HFFc6 (cell line): ENCODE measurements at places on chromosomes 3 and 15. TPM values are rescaled to one million over a fixed set of nuclear protein-coding genes. Genes with fewer than 3 reads are reported as not detected.

GRCh38 chr3:148924562-148924961 is 59.5 kb downstream of the CPA3 start:
- no peaks in the 10 kb centered on the region; the same call in 1 of the 2 replicates for H3K27me3 ChIP-seq
- peaks cover 16% of the 10 kb centered on the region for H3K4me1 ChIP-seq
- peak overlapping the region; percentile 16; the same call in 1 of the 2 replicates for H3K27ac ChIP-seq
- peak; percentile 59 for DNase-seq
- H3K36me3 ChIP-seq: no peaks in the 10 kb centered on the region

GRCh38 chr15:45120081-45120972 is 6.2 kb downstream of the DUOXA2 start:
- H3K36me3 ChIP-seq: no peaks in the 10 kb centered on the region
- no peak overlapping the region for H3K27ac ChIP-seq
- peaks cover 30% of the 10 kb centered on the region for H3K27me3 ChIP-seq
- no peak for DNase-seq
- H3K4me1 ChIP-seq: peaks cover 25% of the 10 kb centered on the region
- H3K4me3 ChIP-seq: no peak overlapping the region

DNA sequence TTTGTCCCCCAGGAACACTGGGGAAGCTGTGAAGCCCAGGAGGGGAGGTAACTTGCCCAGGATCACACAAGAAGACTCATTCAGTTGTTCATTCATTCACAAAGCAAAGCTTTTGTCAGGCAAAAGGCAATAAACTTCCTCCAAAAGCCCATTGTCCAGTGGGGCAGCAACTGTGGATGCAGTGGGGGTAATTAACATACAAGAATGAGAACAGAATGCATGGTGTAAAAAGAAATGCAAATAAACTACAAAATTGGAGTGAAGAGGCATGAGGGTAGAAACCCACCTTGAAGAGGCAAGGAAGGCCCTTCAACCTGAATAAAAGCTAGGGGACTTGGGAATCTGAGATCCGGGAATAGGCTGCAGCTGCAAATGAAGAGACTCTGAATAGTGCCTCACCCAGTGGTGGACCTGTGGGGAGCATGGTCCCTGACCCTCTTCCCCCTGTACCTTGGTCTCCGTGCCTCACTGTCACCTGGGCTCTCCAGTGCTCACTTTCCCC is 363.6 kb downstream of the CLSTN2 start:
- H3K4me1 ChIP-seq: no peaks in the 10 kb centered on the region
- H3K4me3 ChIP-seq: no peak overlapping the region
- DNase-seq: no peak

GRCh38 chr3:13895155-13896105 is 15.6 kb upstream of the WNT7A start:
- peak overlapping the region; percentile 59 for H3K27ac ChIP-seq
- peaks cover 15% of the 10 kb centered on the region for H3K4me1 ChIP-seq
- H3K36me3 ChIP-seq: peaks cover 9% of the 10 kb centered on the region
- H3K27me3 ChIP-seq: peaks cover 7% of the 10 kb centered on the region
- peak overlapping the region; percentile 91 for H3K4me3 ChIP-seq

The BCL2A1 gene
- 0.46 TPM in 1 of 2 replicates, not detected in the other for total RNA-seq

- no peak overlapping the region for H3K27ac ChIP-seq
- H3K27me3 ChIP-seq: peaks cover 10% of the 10 kb centered on the region
- no peaks in the 10 kb centered on the region for H3K36me3 ChIP-seq
- peaks cover 15% of the 10 kb centered on the region for H3K4me1 ChIP-seq
Observed at GRCh38 chr3:53780806-53781205, 65.4 kb downstream of the CHDH start.

The ROPN1 gene
- not detected in 3 replicates for total RNA-seq

- H3K4me1 ChIP-seq: peaks cover 17% of the 10 kb centered on the region
- 0 out of 2 replicates have a peak overlapping the region, but pooled peaks have one; percentile 40 for H3K27ac ChIP-seq
- DNase-seq: no peak
Observed at GRCh38 chr15:98547741-98548138, 100.6 kb upstream of the IGF1R start.

The TEX264 gene
- total RNA-seq: 40.7 and 52.6 TPM in 2 replicates

- H3K36me3 ChIP-seq: no peaks in the 10 kb centered on the region
- no peak for DNase-seq
- H3K27me3 ChIP-seq: peaks cover 2% of the 10 kb centered on the region
- H3K27ac ChIP-seq: no peak overlapping the region
Observed at GRCh38 chr15:41891226-41891625, 2.6 kb downstream of the SPTBN5 start.

The TPRG1 gene
- total RNA-seq: not detected in 2 replicates
